Nucleus accumbens (tissue), 56 donors: ENCODE measurements at places on chromosomes 13 and 19.

- DNase-seq = no peak
Observed at GRCh38 chr13:112456138-112457056, 80.2 kb downstream of the SPACA7 start.

DNA sequence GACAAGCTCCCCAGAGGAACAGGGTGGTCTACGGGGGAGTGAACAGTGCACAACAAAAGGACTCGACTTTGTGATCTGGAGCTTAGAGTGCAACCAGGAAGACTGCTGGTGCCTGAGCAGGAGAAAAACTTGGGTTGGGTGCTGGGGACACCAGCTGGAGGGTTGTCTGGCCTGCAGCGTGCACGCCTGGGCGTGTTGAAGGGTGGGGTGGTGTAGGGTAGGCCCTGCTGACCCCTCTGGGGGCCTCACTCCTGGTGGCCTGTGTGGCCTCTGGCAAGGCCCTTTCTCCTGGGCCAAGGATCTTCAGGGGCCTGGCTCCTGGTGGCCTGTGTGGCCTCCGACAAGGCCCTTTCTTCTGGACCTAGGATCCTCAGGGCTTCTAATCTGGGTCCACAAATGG, 4.7 kb upstream of the RSPH6A start:
- DNase-seq = no peak

DNA sequence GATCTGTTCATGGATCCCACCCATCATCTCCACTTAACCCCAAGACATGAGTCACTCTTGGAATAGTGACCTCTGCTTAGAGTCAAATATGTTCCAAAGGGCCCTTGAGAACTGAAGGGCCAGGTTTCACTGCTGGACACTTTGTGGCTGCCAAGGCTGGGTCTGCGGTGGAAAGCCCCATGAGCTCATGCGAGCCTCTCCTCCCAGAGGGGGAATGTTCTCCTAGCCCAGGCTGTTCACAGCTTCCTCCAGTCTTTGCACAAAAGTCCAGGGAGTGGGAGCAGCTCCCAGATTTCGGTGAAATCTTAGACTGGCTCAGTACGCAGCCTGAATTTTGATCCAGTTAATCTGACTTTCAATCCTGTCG, 732 bp upstream of the DCLK1 start:
- no peak for DNase-seq

GRCh38 chr19:9934132-9934950, 2.0 kb downstream of the OLFM2 start:
- DNase-seq = peak; percentile 60

DNA sequence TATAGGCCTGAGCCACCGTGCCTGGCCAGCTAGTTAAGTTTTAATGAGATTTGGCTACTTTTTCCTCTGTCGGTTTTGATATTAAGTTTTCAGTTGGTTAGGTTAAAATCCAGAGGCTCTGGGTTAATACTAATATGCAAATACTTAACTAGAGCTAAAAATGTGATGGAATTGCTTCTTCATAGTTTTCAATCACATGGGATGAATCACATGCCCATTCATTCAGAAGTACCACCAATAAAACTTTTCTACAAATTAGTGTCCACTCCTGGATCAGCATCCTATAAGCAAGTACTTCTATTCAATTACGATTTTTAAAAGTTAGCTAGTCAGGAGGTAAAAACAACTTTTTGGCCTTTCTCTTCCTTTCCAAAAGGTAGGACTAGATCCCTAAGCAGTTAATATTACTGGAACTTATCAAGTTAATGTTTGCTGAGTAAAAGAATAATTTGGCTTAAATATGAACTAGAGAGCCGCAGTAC, 4.3 kb downstream of the SLC25A30 start:
- DNase-seq = no peak

DNA sequence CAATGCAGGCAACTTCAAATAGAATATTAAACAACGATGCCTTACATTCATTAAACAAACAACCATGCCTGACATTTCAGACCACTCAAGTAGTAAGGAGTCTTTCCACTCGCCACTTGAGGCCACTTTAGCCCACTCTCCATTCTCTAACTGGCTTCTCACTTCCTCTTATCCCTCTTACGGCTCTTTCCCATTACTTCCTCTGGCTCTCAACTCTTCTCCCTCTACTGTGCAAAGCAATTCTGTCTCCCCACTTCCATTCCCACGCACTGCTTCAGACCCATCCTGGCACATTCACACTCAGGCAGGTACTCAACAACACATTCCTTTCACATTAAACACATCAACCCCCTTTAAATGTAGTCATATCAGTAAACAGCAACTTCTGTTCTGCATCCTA, 229.8 kb upstream of the IPO5 start:
- DNase-seq = no peak

DNA sequence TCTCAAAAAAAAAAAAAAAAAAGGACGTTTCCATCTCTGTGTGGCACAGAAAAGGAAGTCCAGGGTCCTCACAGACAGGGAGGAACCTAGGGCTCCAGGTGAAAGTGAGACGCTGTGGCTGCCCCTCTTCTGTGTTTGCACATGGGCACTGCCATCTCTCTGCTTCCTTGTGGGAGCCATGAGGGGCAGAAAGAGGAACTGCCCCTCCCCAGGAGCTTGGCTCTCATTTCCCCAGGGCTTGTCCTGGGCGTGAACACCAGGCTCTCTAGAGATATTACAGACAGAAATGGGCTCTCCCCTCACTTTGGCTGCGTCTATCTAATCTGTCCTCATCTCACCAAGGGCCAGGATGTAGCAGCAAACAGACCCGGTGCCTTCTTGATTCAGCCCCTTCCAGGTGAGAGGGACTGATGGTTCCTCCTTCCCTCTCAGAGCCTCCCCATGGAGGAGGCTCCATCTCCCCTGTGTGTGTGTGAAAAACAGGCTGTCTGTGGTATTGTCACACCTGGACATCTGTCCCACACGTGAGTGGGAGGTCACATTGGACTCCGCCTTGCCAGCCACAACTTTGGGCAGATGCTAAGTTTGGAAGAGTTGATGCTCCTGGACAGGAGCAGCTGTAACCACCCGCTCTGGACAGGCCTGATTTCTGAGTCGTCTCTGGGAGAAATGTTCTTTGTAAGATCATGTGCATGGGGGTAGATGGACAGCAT, 840 bp upstream of the LILRA4 start:
- DNase-seq = no peak

DNA sequence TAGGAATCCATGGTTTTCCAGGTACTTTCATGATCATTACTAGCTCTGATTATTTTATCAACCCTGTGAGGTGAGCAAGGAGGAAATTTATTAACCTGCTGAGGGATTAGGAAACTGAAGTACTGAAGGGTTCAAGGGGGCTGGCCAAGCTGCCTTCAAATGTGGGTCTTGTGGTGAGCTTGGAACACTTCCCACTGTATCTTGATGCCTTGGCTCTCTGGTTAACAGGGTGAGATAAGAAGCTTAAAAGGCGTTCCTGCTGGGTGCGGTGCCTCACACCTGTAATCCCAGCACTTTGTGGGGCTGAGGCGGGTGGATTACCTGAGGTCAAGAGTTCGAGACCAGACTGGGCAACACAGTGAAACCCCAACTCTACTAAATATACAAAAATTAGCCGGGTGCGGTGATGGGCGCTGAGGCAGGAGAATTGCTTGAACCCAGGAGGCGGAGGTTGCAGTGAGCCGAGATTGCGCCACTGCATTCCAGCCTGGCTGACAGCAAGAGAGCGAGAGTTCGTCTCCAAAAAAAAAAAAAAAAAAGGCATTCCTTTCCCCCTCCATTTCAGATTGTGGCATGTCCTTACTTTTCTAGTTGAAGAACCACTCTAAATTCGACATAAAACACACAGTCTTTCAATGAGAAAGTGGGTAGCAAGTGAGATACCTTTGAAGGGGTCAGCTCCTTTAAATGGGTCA, 70.2 kb downstream of the KLF2 start:
- DNase-seq = no peak

DNA sequence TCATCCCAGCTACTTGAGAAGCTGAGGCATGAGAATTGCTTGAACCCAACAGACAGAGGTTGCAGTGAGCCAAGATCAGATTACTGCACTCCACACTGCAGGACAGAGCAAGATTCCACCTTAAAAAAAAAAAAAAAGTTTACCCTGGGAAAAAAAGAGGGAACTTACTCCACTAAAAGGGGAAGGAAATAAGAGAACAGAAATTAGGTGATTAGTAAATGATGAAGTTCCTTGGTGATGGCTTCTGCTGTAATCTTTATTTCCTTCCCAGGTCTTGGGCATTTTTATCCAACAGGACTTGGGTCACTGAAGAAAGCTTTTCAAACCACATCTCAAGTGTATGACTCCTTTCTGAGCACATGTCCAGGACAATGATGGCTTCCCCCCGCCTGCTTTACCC, 9.3 kb downstream of the ZNF780A start:
- DNase-seq = no peak

DNA sequence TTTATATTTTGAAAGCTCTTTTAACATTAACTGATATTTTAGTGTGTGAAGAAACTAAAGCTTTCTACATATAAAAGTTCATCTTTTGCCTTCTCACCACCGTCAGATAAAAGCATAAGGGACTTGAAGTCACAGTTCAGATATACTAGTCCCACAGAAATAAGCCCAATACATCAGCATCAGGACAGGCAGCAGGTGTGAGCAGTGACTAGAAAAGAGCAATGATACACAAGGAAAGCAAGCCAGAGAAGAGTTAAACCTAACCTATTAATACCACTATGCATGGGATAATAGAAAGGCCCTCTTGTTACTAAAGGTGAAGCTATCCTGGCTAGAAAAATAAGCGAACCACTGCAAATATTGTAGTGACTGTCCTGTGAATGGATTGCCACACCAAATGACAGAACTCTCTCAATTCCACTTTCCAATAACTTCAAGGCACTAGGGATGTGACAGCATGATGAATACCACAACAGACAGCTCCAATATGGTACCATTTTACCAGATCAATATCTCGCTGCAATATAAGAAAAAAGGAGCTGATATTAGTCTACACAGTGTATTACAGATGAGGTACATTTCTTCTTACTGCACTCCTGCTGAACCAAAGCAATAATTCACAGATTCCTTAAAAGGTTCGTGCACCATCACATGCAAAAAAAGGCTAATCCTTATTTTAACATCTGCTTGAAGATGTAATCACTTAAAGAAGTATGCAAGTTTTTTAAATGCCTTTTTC, 114.1 kb downstream of the DACH1 start:
- no peak for DNase-seq

DNA sequence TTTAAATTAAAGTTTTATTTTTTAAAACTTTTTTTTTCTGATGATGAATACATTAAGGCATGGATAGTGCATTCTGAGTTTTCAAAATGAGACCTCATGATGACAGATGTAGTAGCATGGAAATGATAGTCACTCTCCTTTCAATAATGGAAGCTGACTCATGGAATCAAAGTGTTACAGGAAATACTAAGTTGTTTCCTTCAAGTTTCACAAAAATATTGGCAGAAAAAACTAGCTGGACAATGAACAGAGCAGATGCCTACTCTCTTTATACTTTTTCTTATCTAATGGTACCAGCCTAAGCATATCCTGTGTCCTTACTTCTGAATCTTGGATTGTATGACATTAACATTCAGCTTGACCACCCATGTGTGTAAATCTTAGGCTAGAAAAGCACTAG, 1337.3 kb downstream of the PCDH9 start:
- no peak for DNase-seq

- DNase-seq = no peak
Observed at GRCh38 chr19:54035215-54036178, 28.2 kb downstream of the VSTM1 start.

- DNase-seq = no peak
Observed at GRCh38 chr19:3691726-3692125, 8.5 kb downstream of the PIP5K1C start.

GRCh38 chr13:110984381-110984780, 69.5 kb upstream of the ANKRD10 start:
- no peak for DNase-seq

DNA sequence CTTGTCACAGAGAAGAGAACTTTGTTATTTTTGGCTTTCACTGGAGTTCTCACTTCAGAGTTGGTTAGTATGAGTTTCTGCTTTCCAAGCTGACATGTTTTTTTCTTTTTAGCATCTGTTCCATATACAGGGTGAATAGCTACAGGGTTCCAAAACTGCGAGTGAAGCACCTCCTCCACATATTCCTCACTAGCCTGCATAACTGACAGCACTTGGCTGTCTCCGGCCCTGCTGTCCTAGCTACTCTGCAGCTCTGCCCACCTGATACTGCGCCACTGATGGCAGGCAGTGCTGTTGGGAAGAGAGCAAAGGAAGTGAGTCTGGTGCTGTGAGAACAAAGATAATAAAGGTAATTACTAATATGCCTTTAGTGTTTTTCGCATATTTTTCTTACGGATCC, 6.8 kb downstream of the ATP8A2 start:
- DNase-seq = no peak

DNA sequence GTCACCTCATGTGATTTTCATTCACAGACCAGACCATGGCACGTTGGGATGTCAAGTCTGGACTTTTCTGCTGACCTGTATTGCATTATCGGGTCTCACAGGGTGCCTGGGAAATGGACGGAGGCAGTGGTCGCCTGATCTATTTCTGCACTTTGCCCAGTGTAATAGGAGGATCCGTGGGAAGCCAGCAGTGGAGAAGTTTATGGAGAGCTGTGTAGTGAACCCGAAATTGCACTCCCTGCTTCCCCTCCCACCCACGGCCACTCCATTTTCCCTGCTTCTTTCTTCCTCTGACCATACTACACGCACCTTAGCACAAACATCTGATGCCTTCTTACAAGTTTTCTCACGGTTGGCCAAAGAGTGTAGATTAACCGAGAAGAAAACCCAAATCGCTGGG, 16.9 kb downstream of the EFNB2 start:
- no peak for DNase-seq

DNA sequence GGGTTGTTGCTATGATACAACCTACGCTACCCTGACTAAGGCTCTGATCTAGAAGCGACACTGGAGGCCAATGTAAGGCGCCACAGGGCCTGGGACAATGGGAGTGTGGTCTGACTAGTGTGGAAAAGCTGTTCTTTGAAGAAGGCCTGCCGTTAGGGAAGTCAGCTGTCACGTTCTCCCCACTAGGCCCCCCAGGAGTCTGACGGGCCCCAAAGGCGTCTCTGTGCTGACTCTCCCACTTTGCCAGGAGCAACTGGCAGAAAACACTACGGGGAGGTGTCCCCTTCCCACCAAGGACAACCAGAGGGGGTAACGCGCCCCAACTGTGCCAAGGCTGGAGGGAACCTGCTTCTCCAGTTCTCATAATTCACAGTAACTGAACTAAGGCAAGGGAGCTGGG, 25.3 kb upstream of the EIF3G start:
- no peak for DNase-seq

- DNase-seq = no peak
Observed at GRCh38 chr19:32363175-32363574, 17.8 kb downstream of the ZNF507 start.

DNA sequence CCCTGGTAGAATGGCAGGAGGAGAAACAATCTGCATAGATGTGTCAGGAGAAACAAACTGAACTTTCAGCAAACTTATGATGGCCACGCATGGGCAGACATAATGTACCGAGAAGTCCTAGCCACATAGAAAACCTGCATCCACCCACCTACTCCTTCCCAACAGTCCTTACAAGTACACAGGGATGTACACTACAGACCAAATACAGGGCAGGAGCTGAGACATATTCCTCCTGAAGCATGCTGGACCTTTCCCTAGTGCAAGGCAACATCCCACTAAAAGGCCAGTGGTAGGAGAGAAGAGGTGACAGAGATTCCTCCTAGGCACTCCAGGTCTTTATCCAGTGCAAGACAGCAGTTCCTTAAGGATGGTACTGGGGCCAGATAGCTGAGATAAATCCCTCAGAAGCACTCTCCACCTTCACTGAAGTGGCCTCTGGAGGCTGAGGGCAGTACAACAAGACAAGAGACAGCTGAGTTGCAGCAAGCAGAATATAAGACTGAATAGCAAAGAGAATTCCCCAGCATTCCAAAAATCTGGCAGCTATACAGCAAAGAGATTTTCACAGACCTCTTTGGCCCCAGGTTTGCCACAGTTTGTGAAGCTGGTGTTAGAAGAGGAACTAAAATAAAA, 18.3 kb downstream of the VWA8 start:
- no peak for DNase-seq
